ENCODE measurements at places on chromosomes 4 and X.

GRCh38 chr4:186904101-186904500 lies 180.4 kb upstream of the FAT1 start:
- DNase-seq, result no peak

DNA sequence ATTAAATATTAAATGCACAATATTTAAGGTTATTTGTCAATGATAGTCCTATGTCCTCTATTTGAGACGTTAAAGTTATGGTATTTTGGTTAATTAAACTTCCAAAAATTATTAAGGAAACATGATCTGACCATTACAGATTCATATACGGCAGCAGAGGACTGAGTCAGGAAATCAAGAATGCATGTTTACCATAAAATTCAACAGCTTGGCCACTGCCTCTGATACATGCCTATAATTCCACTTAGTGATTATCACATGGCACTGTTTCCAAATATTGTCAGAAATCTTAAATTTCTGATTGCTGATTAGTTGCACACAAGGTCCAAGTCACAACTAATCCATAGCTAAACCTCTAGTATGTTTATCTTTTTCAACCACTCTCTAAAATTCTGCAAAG lies 232.2 kb upstream of the UGT8 start:
- no peak for DNase-seq

- DNase-seq, result no peak
These were observed 37.1 kb downstream of the NELFA start for GRCh38 chr4:1971456-1972200.

DNA sequence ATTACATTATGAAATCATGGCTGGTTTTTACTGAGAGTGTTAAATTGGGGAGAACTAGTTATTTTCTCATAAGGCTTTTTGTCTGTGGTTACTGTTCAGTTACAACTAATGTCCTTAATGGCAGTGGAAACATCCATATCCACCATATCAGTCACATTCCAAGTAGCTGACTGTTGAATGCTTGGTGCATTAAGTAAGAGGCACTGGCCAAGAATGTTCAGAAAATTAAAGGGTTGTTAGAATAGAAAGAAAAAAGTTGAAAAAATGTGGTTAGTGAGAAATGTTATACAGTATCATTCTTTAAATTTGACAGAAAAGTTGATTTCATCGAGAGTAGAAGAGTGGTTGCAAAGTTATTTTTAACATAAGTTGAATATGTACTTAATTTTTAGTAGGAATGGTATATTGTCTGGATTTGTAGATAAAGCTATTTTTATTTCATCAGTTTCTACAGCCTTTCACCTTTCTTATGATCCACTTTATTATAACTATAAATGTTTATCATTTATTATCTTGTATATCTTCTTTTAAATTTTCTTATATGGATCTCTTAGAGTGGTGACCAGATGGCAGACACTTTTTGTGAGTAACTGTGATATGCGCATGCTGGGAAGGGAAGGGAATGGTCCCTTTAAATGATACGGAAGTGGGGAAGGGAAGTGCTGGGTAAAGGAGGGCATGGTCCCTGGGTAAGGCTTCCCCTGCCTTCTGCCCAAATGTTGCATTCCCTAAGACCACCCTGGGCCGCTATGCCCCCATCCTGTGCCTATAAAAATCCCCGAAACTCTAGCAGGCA lies 2407.1 kb downstream of the ARAP2 start:
- DNase-seq, result no peak

DNA sequence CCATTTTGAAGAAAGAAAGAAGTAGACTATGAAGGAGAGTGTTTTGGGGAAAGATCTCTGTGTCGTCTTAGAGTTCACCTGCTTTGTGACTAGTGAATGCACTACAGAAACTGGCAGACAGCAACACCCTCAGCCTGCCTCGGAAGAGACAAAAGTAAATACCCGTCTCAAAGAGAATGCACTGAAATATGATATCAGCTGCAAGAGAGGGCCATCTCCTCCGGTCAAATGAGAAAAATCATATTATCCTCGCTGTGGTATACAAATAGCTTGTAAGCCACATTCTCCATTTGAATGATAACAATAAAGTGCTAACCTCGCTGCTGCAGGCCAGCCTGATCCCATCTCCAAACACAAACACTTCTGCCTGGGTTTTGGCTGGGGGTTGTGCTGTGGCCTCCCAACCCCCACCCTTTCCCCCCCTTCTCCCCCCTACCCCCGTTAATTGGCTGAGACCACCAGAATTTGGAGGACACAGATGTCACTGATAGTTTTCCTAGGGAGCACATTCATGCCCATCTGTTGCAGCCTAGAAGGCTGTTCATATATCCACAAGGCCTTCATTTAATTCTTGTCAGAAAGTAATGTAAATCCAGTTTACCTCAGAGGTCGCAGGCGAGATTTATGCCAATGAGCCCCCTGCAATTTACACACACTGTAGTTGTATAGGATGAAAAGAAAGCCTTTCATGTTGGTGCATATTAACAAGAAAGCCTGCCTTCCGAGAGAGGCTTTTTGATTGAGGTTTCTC lies 46.3 kb downstream of the ALPK1 start:
- no peak for DNase-seq

GRCh38 chr4:2482192-2482591 lies 13.3 kb downstream of the RNF4 start:
- no peak for DNase-seq

DNA sequence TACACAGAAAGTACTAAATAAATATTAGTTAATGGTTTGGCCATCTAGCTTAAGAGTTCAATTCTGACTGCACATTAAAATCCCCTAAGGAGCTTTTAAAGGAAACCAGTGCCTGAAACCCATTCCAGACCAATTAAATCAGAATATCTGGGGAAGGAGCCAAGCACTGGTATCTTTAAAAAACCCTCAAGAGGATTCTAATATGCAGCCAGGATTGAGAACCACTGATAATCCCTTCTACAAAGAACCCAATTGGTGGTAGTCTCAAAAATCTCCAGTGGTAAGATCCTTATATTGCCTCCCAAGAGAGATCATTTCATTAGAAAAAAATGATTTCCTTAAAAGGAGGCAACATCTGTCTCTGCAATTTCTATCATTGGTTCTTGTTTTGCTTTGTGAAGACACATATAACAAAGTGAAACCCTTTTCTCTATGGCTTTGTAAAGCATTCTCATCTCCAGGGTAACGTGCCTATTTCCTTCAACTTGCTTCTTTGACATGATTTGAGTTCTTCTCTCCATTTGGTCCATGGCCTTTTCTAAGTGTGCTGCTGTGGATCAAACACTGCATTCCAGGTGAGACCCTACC lies 3.5 kb downstream of the GPR34 start:
- no peak for DNase-seq

GRCh38 chr4:39664828-39665731 lies 26.4 kb upstream of the SMIM14 start:
- DNase-seq, result no peak

- no peak for DNase-seq
These were observed 104.7 kb upstream of the TRIM2 start for GRCh38 chr4:153099391-153100140.

- DNase-seq, result no peak
These were observed 161.3 kb downstream of the FNIP2 start for GRCh38 chr4:158929939-158930638.

DNA sequence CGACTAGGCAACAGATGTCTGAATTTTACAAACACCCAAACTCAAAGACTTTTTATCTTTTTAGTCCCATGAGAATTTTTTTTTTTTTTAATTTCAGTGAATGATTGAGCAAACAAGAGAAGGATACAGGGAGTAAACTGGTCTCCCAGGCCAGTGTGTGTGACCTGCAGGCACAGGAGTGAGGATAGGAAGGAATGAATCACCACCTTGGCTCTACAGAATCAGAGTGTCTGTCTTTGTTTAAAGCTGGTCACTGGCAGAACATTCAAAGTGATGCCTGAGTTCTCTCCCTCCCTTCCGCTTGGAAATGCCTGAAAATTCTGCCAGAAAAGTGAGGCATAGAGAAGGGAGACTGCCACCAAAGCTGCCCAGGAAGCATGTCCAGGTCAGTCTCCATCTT lies 69.5 kb downstream of the PARM1 start:
- DNase-seq, result no peak

- no peak for DNase-seq
These were observed 458.1 kb upstream of the INTU start for GRCh38 chr4:127174616-127175015.

Measured in hippocampal formation (tissue), 2 donors.